Activated naive CD8-positive, alpha-beta T cell treated with anti-CD3 and anti-CD28 coated beads, Interleukin-2, amount 50 U/mL, for 16 hours (primary cell): ENCODE measurements at places on chromosomes 1 and 21.

DNA sequence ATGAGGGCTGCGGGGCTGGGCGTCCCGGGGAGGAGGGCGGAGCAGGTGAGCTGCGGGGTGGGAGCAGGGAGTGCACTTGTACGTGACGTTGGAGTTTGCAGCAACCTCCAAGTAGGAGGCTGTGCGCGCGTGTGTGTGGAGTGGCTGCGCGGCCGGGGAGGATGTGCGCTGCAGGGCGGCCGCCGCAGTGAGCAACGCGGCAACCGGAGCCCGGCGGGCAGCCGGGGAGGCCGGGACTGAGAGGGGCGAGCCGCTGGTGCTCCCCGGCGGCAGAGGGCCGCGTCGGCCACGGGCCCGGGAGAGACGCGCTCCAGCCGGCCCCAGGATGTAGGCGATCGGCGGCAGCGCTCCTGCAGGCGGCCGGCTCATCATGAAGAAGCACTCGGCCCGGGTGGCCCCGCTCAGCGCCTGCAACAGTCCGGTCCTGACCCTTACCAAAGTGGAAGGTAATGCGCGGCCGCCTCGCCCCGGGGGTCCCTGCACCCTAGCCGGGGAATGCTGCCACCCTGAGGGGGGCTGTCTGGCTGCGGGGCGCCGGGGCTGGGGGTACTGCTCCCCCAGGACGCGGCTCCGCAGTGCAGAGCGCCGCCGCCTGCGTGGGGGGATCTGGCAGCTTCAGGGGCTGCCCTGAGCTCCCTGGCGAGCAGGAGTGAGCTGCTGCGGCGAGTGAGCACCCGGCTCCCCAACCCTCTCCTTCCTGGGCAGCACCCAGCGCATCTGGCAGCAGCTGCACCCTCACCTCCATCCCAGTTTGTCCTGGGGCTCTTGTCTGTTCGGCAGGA is 158.9 kb upstream of the COA6 start:
- no peak for DNase-seq

- no peak for DNase-seq
These were observed 71.9 kb downstream of the SCCPDH start for GRCh38 chr1:246795906-246796694.

DNA sequence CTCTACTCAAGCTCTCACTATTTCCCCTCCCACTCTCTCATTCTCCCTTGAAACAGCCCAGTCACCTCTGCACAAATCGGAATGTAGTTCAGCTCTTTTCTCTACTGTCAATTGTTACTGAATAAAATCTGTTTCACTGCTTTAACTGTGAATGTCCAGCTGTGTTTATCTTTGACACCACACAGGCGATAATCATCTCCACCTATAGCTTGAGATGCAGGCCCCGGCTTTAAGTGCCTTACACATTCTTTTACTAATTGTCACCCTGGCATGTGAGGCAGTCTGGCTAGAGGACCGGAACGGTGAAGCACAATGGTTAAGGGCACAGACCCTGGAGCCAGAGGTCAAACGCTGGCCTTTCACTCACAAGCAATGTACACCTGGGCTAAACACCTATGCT is 122.8 kb upstream of the C8B start:
- DNase-seq, result no peak

- DNase-seq, result no peak
These were observed 74.3 kb upstream of the PAX7 start for GRCh38 chr1:18556364-18556763.

GRCh38 chr1:232105561-232105960 is 479.0 kb downstream of the DISC1 start:
- no peak for DNase-seq

GRCh38 chr1:24973315-24973714 is 43.2 kb upstream of the RUNX3 start:
- no peak for DNase-seq

DNA sequence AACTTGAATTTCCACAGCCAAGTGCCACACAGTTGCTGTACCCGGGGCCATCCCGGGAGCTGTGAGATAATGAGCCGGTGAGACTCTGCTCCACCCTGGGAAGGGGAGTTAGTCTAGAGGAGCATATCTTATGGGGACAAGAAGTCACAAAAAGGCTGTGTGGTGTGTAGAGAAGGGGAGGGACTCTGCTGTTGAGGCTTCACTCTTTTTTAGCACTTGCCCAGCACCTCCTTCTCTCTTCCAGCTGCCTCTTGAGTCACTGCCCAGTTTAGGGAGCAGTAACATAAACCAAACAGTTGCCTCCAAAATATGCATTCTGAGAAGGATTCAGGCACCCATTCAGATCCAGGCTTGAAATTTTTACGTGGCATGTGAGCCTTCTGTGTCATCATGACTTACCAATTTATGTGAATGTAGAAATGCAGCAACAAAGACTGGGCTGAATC is 744 bp upstream of the WDR26 start:
- no peak for DNase-seq

GRCh38 chr1:198156745-198157240 is at the start of gene NEK7:
Gene NEK7 (plus strand): TSS chr1:198156998. CDS start chr1:198232581, 75,583 bp downstream.
- DNase-seq, result peak; percentile 12

GRCh38 chr1:21341022-21341421 is 50.8 kb upstream of the ECE1 start:
- no peak for DNase-seq

- DNase-seq, result no peak
These were observed 13.7 kb upstream of the RPL5 start for GRCh38 chr1:92817986-92818764.

GRCh38 chr21:43758111-43758641 is 17.9 kb downstream of the CSTB start:
- DNase-seq, result no peak

- no peak for DNase-seq
These were observed 38.2 kb downstream of the CTNNBIP1 start for GRCh38 chr1:9871707-9872425.

DNA sequence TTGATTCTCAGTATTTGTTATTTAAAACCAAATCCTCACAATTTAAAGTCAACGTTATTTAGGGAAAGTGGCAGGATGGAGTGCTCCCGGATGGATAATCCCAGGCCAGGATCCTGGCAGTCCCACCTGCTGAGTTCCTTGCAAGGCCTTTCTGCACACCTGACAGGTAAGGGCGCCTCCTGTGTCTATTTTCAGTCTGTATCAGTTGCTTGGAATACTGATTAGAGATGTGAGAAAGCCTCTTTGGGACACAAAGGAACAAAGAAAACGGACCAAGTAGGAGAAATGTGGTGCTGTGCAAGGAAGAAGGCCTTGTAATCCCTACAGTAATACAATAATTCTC is 12.2 kb downstream of the STYXL2 start:
- DNase-seq, result no peak

DNA sequence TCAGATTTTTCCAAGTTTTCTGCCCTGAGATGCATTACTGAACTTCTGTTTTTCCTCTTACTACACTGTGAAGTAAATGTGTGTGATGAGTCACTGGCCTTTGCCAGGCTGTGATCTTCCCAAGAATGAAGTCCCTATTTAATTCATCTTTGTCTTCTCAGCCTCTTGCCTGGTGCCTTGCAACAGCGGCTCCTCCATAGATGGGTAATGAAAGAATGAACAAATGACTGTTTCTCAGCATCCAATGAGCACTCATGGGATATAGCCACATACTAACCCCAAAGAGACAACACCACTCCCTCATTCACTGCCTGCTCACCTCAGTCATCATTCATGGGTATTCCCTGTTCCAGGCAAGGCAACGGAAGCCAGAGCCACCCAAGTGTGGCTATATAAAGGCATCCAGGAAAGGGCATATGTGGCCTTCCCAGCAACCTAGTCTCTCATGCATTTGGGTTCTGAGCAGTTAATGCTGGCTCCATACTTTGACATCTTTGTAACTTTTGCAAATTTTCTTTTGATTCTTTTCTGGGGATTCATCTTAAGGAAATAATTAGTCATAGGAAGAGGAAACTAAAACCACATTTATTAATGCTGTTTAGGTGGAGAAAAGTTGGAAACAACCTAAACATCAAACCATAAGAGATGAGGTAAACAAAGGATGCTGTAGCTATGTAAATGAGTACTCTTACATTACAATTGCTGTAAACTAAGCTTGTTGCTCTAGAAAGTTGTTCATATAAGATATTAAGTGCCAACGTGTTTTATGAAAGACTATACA is 71.9 kb downstream of the HIVEP3 start:
- DNase-seq, result no peak

DNA sequence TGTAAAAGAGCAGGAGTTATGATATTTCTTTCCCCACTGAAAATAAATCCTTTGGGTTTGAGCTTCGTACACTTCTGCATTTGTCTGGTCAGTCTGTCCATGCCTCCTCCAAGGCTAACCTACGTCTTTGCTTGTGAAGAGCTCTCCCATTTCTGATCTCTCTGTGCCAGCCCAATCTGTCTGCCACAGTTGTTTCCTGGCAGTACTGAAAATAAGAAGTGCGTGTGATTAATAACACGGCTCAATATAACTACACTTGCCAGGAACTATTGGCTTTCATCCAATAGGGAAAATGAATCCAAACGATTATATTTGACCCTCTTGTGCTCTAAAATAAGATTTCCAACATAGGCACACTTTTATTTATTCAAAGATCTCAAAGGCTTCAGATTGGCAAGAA is 19.2 kb upstream of the COL24A1 start:
- DNase-seq, result no peak
